Stimulated activated CD4-positive, alpha-beta T cell treated with anti-CD3 and anti-CD28 coated beads, TNF-alpha, amount 100 ng/mL, for 1 hour (primary cell): ENCODE measurements at places on chromosomes 16 and 17.

DNA sequence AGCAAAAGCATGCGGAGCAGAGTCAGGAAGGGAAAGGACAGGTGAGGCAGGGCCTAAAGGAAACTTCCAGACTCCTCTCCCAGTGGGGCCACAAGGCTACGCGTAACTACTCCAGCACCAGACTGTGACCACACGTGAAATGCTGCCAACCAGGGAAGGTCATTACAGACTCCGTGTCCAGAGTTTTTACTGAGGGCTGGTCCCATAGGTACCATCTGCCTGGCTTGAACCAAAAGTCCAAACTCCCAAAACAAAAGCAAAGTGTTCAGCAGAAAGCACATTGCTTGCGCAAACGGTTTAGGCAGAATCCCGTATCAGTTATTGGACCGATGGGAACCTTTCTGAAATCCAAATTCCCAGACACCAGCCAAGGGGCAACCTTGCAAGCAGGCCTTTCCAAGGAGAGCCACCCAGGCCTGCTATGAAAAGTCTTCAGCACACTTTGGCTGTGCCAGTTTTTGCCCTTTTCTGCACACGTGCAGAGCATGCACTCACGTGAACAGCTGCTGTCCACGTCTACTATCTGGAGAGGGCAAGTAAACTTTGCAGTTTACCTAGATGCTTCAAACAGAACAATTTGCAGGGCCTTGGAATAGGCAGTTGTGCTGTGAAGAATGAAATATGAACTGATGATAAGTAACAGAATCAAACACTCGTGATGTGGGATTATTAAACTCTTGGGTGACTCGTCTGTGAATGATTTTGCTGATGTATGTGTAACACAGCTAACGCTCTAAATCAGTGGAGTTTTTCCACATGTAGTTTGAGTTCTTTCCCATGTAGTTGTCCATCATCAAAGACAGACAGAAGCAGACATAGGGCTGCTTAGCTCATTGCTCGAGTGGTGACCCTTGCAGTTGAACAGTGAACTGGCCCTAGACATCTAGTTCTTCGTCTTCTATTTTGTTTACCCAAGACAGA is 58.1 kb upstream of the CRISPLD2 start:
- no peak for DNase-seq

GRCh38 chr17:55959756-55960155 is 193.5 kb upstream of the ANKFN1 start:
- no peak for DNase-seq

DNA sequence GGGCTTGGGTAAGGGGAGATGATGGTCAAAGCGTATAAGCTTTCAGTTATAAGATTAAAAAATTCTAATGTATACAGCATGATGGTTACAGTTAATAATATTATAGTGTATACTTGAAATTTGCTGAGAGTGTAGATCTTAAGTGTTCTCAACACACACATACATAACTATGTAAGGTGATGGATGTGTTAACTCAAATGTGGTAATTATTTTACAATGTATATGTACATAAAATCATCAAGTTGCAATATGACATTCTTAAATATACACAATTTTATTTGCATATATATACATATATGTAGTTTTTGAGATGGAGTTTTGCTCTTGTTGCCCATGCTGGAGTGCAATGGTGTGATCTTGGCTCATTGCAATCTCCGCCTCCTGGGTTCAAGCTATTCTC is 7.2 kb downstream of the ZKSCAN2 start:
- DNase-seq, result no peak

DNA sequence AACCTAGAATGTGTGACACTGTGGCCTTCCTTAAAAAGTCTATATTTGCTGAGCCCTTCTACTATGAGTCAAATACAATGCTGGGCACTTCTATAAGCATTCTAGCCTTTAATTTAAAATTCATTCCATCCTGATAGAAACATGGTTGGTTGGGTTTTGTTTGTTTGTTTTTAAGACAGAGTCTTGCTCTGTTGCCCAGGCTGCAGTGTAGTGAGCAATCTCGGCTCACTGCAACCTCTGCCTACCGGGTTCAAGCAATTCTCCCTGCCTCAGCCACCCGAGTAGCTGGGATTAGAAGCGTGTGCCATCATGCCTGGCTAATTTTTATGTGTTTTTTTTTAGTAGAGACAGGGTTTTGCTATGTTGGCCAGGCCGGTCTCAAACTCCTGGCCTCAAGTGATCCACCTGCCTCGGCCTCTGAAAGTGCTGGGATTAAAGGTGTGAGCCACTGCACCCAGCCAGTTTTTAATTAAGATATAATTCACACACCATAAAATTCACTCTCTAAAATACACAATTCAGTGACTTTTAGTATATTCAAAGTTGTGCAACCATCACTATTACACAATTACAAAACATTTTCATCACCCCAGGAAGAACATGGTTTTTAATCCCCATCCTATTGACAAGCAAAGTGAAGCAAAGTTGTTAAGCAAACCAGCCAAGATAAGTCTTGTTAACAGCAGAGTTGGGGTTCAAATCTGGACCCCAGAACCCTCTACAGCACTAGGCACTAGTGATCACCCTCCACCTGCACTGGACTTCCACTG is 42.8 kb downstream of the CMTM4 start:
- DNase-seq, result no peak

GRCh38 chr16:1773703-1774447 is 941 bp upstream of the MRPS34 start:
- no peak for DNase-seq

GRCh38 chr17:68657576-68657975 is 56.4 kb upstream of the FAM20A start:
- no peak for DNase-seq

DNA sequence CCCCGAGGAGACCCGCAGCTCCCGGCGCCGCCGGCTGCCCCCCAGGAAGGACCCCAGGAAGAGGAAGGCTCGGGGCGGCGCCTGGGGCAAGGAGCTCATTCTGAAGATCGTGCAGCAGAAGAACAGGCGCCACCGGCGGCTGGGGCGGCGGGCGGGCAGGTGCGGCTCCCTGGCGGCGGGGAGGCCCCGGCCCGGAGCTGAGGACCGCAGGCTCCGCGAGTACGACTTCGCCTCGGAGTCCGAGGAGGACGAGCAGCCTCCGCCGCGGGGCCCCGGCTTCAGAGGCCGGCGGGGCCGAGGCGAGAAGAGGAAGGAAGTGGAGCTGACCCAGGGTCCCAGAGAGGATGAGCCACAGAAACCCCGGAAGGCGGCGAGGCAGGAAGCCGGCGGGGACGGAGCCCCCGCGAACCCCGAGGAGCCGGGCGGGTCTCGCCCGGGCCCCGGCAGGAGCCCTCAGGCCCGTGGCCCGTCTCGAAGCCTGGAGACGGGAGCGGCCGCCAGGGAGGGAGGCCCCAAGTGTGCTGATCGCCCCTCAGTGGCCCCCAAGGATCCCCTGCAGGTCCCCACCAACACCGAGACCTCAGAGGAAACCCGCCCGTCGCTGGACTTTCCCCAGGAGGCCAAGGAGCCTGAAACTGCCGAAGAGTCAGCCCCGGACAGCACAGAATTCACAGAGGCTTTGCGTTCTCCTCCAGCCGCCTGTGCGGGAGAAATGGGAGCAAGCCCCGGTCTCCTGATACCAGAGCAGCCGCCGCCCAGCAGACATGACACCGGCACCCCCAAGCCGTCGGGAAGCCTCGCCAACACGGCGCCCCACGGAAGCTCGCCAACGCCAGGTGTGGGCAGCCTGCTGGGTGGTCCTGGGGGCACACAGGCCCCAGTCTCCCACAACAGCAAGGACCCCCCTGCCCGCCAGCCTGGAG is 22.3 kb upstream of the ZFPM1 start:
- no peak for DNase-seq

DNA sequence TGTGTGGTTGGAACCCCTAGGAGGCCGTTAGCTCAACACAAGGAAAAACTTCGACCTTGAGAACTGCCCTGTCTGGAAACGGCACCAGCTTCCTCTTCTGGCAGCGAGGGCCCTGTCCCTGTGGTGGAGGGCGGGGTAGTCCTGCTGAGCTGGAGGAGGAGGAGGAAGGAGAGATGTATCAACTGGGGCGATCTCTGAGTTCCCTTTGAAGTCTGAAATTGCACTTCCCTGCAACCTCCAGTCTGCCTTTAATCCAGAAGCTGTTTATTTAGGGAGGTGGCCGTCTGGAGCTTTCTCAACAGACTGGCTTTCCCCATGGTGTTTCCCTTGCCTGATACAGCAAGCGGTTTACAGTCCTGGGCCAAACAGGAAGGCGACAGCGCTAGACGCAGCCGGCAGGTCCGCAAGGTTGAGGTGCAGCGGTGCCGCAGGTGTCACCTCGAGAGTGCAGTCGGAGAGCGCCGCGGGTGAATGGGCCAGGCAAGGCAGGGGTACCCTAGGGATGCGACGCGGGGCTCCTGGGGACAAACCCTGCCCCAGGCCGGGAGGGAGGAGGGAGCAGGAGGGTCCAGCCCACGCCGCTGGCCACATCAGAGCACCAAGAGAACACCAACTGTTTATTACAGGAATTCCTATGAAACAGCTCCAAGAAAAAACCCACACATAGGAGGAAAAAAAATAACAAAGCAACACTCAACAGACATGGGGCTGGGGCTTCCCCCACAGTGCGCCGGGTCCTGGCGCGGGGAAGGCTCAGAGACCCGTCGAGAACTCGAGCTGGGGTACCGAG is 11.4 kb upstream of the MRPS23 start:
- peak; percentile 8 for DNase-seq

DNA sequence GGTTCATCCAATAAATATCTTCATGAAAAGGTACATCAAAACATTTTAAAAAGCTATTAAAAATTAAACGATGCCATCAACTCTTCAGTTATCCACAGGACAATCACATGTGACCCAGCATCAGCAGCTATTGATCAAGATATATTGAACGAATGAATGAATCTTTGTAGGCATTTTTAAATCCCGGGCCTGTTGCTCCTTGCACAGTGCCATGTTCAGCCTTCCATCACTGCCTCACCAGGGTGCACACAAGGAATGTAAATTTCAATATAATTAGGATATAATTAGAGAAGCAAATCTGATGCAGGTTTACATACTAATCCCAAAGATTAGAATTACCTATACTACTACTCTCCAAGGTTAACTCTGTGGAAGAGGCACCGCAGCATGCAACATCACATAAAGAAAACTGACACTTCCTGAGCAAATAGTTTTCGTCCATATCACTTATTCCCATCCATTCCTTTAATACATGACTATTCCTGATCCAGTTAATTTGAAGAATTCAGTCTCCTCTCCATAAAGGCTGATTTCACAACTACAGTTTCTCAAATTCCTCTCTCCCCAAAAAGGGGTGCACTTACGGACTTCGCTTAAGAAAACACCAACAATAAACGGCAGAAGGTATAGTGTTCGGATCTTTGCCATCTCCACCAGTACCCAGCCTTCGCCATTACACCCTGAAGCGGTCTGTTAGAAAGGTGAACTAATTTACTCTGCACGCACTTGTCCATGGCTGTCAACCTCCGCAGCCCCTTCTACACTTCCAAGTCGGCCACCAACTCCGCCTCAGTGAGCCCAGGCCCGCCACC is 938 bp downstream of the NCOR1 start:
- no peak for DNase-seq

GRCh38 chr17:44118427-44119050 is 4.9 kb downstream of the HDAC5 start:
- no peak for DNase-seq

GRCh38 chr17:61406971-61407911 is 7.6 kb downstream of the TBX2 start:
- DNase-seq, result no peak

DNA sequence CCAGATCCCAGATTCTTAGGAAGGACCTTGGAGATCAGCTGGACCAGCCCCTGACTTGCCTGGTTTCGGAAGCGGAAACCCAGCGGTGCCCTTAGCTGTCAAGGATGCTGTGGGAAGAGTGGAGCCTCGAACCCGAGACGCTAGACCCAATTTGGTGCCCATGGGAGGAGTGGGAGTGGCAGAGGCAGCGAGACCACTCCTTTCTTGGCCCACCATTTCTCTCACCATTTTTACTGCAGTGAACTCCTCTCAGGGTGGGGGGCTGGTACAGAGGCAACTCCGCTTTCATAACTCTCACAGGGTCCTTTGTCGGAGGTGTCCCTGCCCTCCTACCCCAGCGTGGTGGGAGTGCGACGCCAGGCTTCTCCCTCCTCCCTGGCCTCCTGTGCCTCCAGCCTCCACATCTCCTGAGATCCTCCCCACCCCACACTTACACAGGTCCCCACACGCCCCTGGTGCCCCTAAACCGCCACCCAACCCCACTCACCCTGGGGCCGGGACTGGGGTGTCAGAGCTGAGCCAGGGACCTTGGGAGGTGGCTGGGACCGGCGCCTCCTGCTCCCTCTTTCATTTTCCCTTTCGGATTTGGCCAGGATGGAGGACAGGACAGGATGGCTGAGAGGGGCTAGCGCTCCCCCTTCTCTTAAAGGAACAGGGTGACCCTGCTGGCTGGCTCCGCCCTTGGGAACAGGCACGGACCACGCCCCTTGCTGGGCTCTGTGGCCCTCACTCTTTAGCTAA is at the start of gene GJD3:
GJD3 (minus strand) TSS at position 617 of the 741 bp plus-strand sequence. CDS start 922 bp downstream, outside the sequence.
- no peak for DNase-seq
